Stimulated activated CD8-positive, alpha-beta memory T cell treated with anti-CD3 and anti-CD28 coated beads, Interleukin-2, amount 100 ng/mL, for 1 hour (primary cell): ENCODE measurements at places on chromosomes 11 and 22.

GRCh38 chr22:42313204-42313603 is 42.8 kb upstream of the TCF20 start:
- no peak for DNase-seq

GRCh38 chr11:1896468-1896867 is 4.8 kb upstream of the PRR33 start:
- no peak for DNase-seq

DNA sequence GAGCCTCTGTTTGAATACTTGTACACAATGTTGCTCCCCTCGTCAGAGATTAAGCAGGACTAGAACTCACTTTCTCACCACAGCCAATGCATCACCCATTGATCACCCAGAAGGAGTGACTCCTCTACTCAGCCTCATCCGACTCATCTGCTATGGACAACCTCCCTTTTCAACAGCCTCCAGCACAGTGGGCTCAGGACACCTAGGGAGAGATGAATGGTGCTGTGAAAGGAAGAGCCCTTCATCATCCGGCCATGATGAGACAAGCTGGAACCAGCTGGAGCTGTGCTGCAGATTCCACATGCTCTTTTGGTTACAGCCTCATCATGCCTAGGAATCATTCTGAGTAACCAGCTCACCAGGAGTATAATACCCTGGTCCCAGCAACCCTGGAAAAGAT is 15.5 kb downstream of the C11orf91 start:
- DNase-seq = no peak

GRCh38 chr11:114250993-114251814 is 45.0 kb upstream of the NNMT start:
- no peak for DNase-seq

- no peak for DNase-seq
Observed at GRCh38 chr11:123139206-123139605, 55.8 kb downstream of the CLMP start.

GRCh38 chr22:20867179-20868024 is 8.6 kb downstream of the SNAP29 start:
- no peak for DNase-seq

DNA sequence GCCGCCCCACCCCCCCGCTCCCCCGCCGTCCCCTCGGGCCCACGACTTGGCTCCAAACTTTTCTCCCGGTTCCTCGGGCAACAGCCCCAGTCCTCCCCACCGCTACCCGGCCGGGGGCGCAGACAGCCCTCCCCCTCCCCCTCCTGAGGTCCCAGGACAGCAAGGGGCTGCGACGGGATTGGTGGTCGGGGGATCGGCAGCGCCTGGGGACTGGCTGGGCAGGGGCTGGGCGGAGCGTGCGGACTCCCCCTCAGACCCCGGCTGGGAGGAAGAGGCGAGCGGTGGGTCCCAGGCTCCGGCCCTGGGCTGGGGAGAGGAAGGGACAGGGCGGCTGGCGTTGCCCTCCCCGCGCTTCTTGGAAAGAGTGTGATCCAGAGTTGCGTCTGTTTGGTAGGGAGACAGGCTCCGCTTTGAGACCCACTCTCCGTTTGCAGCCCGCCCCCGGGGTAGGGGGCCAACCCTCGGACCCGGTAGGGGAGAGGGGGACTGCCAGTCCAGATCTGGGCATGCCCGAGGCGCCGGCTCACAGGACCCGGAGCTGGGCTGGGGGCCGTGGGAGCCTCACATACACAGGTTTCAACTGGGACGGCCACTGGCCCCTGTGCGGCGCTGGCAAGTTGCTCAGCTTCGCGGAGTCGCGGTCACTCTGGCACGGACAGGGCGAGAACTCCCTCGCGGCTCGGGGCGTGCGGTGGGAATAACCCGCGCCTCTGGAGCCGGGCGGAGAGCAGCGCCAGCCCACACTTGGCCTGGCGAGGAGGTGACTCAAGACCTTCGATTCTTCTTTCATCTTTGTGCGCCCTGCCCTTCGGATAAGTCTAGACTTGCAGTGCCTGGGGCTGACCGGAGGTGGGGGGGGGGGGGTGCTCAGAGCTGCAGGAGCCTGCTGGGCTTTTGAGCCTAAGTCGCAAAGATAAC is 999 bp downstream of the TSKU start:
- DNase-seq = no peak

DNA sequence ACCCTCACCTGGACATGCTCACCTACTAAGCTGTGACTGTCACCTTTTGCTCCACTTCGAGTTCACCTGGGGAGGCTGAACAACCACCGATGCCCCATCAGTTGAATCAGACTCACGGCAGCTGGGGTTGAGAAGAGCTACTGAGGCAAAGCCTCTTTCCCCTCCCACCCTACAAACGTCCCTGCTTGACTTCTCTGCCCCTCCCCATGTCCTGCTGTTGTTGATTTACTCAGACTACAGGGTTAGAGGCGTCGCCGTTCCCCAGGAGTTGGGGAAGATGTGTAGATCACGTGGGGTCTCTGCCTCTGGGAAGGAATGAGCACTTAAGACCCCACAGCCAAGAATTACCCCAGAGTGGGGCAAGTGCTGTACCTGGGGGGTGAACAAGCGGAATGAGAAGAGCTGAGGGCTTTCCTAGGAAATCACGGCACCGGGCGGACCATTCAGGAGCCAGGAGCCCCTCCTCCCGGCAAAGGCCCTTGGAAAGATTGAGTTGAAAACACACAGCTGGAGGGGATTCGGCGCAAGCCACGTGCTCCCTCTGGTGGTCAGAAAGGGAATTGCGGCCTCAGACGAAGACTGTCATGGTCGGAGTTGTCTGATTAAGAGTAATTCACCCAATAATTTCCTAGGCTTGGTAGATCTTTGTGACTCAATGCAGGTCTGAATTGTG is 7.0 kb downstream of the FXYD2 start:
- DNase-seq = peak; percentile 78
